ENCODE measurements at places on chromosomes 2 and 18.

GRCh38 chr2:97678298-97678697 lies 8.8 kb downstream of the C2orf92 start:
- no peak for DNase-seq

GRCh38 chr18:35386600-35387100 lies 9.5 kb upstream of the ZNF396 start:
- peak; percentile 63 for DNase-seq

DNA sequence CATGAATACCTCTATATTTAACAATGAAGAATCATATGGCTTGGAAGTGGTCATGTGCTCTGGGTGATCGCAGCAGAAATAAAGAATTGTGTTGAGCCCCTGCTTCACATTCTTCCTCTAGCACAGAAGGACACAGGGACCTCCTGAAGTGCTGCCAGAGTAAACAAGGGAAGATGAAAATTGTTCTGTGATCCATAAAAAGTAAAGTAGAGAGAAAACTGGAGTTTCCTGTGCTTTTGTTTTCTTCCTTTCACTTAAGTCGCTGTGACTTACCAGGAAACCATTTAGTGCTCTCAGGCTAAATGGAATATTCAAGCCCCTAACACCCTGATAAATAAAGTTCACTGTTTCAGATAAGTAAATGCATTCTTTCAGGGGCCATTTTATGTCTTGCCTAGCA lies 1173.6 kb upstream of the CHAC2 start:
- no peak for DNase-seq

- DNase-seq = no peak
Observed at GRCh38 chr2:240451108-240451611, 15.7 kb downstream of the GPC1 start.

- no peak for DNase-seq
Observed at GRCh38 chr2:210753386-210753785, 197.0 kb downstream of the CPS1 start.

DNA sequence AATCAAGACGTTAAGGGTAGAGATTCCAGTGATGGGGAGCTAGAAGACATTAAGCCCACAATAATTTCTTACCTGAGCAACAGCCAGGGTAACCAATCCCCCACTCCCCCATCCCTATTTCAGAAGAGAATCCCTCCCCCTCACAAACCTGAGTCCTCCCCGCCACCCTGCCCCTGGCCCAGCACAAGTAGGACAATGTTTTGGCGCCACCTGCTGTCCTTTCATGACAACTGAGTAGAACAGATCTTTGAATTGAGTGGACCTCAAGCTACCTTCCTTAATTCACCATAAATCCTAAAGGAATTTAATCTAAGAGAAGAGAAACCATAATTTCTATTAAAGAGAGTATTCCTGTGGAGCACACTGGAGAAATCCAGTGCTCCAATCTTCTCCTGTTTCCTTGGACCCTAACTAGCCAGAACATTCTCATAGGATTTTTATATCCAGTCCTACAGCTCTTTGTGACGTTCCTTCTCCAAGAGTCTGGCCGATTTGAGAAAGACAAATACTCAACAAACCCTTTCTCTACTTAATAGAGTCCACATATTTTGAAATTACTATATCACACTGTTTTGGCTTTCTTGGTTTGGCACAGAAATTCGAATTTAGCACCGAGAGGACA lies 41.1 kb downstream of the NHEJ1 start:
- DNase-seq = no peak

Data from AG04450 (cell line).